Omental fat pad (tissue), 4 donors: ENCODE measurements at places on chromosomes 16 and 17. TPM values are rescaled to one million over a fixed set of nuclear protein-coding genes. Genes with fewer than 3 reads are reported as not detected.

VMO1 gene
- total RNA-seq: 8.2 TPM

NUBP2 gene
- 52.0 TPM for total RNA-seq

ENPP7 gene
- not detected for total RNA-seq

TAC4 gene
- not detected for total RNA-seq

CBX8 gene
- 2.2 TPM for total RNA-seq

KRT33A gene
- total RNA-seq: not detected

C17orf100 gene
- 0.65 TPM for total RNA-seq

KRT14 gene
- 0.56 TPM for total RNA-seq

TMEM114 gene
- total RNA-seq: not detected

HCRT gene
- not detected for total RNA-seq

PTGES3L gene
- not detected for total RNA-seq
